ENCODE measurements at places on chromosomes 11 and 22. TPM values are rescaled to one million over a fixed set of nuclear protein-coding genes. Genes with fewer than 3 reads are reported as not detected.

The RTN4RL2 gene
- total RNA-seq = 0.73 TPM

The SAA4 gene
- total RNA-seq = not detected

The SLC22A8 gene
- total RNA-seq = not detected

The UQCR10 gene
- 271 TPM for total RNA-seq

The OR51B2 gene
- total RNA-seq = not detected

The C11orf16 gene
- not detected for total RNA-seq

The OR52I1 gene
- total RNA-seq = not detected

The MDK gene
- total RNA-seq = 6.2 TPM

The ARHGAP8 gene
- 0.19 TPM for total RNA-seq

The LDHAL6A gene
- total RNA-seq = not detected

The C22orf15 gene
- not detected for total RNA-seq

The SLC17A6 gene
- not detected for total RNA-seq

The SCN3B gene
- total RNA-seq = 3.3 TPM

The TRIM51 gene
- total RNA-seq = not detected

The GAB2 gene
- total RNA-seq = 42.9 TPM

The TLCD5 gene
- 16.6 TPM for total RNA-seq

The NARS2 gene
- total RNA-seq = 9.9 TPM

The DDX10 gene
- total RNA-seq = 11.5 TPM

The PAFAH1B2 gene
- 68.9 TPM for total RNA-seq

The BIK gene
- not detected for total RNA-seq

The MRGPRD gene
- total RNA-seq = not detected

The OR51I1 gene
- total RNA-seq = not detected

The SH3BP1 gene
- 2.3 TPM for total RNA-seq

The MS4A6E gene
- total RNA-seq = not detected

The CHRDL2 gene
- 4.9 TPM for total RNA-seq

The C11orf97 gene
- not detected for total RNA-seq

The MMP27 gene
- not detected for total RNA-seq

All from cardiac septum (tissue), 1 donor.